ENCODE measurements at places on chromosomes 2 and 18. TPM values are rescaled to one million over a fixed set of nuclear protein-coding genes. Genes with fewer than 3 reads are reported as not detected.

Gene SP140
- 0.08 TPM for total RNA-seq

Gene LINC00305
- 0.32 TPM for total RNA-seq

Gene ABCB11
- 9.2 TPM for total RNA-seq

Gene ANKRD53
- total RNA-seq = 0.48 TPM

Gene FAM228B
- 14.9 TPM for total RNA-seq

Gene DNER
- total RNA-seq = 0.37 TPM

DNA sequence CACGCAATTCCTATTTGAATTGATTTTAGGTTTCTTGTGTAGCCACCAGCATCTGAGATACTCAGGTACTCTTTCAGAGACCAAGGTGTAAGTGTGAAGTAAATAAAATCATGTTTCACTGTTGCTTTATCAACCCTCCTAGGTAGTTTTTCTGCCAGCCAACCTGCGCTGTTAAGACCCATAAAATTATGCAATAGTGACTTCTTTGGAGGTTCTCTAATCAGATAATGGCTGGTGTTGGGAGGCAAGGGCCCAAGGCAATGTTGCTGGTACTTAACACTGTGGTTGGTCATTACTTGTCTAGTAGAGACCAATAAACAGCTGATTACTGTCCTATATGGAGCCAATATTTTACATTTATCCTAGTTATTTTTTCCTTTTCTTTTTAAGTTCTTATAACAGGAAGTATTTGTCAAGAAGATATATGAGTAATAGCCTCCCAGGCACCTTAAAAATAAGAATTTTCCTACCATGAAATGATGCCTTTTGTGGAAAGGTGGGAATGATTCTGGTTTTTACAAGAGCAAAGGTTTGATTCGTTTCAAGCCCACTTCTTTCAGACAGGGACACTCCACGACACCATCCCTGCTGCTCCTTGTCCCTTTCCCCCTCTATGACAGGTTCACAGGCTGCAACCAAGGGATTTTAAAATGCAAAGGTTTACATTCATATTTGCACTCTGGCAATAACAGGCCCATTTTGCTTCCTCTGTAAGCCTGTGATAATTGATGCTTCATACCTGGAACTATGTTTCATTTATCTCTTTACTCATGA, 259.3 kb downstream of the MEIS1 start:
- DNase-seq = peak; percentile 22

DNA sequence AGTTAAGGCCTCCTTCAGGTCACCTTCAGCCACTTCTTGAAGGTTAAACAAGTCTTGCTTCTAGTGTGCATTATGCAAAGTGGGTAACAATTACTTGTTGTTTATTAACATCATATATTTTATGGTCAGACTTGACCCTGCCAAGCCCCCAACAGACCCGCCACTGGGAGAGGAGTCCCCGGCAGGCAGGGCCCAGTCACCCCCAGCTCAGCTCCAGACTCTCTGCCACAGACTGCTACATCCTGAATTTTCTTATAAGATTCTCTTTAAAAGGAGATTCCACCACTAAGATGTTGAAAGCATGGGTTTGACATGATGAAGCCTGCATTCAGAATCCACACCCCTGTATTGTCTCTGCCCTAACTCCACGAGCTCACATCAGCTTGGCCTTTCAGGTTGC, 174.3 kb upstream of the ARL4C start:
- no peak for DNase-seq

GRCh38 chr2:145290986-145291385, 771.1 kb upstream of the ZEB2 start:
- DNase-seq = no peak

DNA sequence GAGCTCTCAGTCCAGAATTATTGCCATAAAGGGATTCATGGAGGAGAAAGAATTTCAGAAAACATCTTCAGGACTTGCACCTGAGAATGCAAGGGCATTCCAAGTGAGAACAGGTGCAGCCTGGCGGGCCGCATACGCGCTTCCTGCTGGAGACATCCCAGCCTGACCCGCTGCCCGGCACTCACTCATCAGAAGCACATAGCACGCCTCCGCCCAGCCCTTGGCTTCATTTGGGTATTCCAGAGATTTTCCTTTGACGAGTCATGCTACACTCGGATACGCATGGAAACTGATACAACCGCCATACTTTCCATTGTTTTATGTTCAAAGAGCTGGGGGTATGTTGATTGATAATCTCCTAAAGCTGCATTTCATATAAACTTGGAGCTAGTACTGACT, 228.0 kb upstream of the ID2 start:
- no peak for DNase-seq

DNA sequence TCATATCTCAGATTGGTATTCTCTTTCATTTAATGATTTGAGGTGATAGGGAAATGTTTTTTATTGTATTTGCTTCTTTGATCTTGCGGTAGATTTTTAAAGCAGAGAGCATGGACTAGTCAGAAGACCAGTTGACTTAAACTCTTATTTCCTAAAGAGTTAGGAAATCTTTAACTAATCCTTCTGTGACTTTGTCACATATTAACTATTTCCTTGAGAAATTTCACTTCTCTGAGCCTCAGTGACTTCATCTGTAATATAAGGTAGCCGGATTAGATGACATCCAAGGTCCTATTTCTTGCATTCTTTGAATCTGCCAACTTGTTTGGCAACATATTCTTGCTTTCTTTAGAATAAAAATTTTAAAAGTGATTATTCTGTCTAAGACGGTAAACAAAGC, 55.6 kb downstream of the MTX2 start:
- no peak for DNase-seq

- no peak for DNase-seq
These were observed 58.2 kb downstream of the RAPH1 start for GRCh38 chr2:203476881-203477280.

DNA sequence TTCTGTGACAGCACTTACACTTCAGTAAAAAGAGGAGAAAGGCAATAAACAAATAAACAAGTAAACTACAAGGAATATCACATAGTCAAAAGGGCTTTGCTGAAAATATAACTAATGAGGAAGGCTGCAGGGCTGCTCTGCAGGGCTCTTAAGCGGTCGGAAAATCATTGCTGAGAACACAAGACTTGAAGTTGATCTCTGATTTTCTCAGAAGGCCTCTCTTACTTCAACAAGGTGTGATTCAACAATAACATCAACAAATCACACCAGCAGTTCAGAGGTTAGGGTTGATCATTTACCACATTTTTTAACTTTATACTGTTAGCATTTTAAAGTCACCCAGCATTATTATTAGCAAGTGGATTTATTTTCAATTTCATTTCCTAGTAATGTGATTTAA, 215.6 kb downstream of the ARHGAP15 start:
- no peak for DNase-seq

DNA sequence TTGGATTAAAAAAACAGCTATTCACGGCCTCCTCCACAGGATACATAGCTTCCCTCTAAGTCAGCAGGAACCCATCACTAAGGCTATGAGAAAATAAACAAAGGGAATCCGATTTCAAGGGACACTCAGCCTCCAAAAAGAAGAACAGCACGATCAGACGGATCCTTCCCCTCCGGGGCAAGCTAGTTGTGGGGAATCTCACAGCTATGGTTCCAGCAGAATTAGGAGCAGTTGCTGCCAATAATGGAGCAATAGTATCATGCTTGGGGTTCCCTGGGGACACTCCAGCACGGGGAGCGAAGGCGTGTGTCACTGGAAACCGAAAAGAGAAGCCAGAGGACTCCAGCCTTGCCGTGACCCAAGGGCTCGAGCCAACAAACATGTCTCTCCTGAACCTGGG, 163.1 kb downstream of the TTC32 start:
- DNase-seq = no peak

GRCh38 chr2:925711-926110, 24.9 kb upstream of the SNTG2 start:
- DNase-seq = no peak

- DNase-seq = no peak
These were observed 25.3 kb downstream of the ODC1 start for GRCh38 chr2:10422732-10423399.

All from hepatocyte (in vitro differentiated cells).